ENCODE measurements at places on chromosomes 5 and 9.

- no peak for DNase-seq
Measured at GRCh38 chr5:2141254-2142000, 258.7 kb upstream of the IRX4 start.

DNA sequence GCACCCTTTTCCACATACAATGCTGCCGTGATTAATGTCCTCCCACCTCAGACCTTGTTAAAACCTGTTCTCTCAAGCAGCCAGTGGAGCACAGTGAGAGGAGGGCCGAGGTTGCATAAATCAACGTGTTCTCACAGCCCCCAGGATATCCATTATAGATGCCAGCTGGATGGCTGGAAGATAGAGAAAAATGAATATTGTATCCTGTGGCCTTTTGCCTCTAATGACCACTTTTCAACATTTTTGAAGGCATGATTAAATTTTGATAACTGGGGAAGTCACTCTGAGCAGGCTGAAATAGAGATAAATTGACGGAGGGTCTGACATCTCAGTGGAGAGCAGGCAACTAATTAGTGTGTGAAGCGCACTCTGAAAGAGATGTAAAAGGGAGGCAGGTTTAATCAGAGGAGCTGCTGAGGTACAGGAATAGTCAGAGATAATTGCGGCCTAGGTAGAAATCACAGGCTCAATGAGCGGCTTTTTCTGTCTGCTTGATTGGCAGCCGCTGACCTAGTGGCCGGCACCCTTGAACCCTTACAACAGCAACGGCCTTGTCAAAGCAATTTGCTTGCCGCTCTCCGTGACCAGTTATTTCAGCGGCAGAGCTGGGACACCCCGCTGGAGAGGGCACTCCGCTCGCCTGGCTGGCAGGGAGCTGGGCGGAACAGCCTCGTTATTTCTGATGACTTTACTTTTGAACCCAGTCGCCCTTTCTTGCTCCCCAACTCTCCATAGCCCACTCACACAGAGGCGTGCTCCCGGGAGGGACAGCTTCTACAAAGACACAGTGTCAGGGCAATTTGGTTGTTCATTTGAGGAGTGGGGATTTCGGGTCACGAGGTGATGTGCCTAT lies 560.7 kb downstream of the PSAT1 start:
- no peak for DNase-seq

GRCh38 chr9:93962561-93963440 lies 7.6 kb upstream of the BARX1 start:
- DNase-seq, result peak; percentile 72

- DNase-seq, result no peak
Measured at GRCh38 chr5:123496892-123497291, 15.1 kb upstream of the CSNK1G3 start.

DNA sequence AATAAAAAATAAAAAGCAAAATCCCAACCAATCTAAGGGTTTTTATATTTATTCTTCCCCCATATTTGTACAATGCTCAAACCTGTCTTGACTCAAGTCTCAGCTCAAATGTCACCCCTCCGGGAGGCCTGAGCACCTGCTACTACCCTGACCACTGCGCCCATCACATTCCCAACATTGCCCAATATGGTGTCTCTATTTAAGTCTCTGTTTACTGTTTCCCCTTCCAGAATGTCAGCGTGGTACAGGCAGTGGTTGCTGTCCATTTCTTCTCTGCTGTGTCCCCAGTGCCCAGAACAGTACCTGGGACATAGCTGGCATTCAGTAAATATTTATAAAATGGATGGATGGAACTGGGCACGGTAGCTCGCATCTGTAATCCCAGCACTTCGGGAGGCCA lies 47.3 kb upstream of the PRRC2B start:
- no peak for DNase-seq
